ENCODE measurements at places on chromosomes 3 and 15. TPM values are rescaled to one million over a fixed set of nuclear protein-coding genes. Genes with fewer than 3 reads are reported as not detected.

Gene C15orf61
- total RNA-seq: 9.8 TPM

Gene HACD3
- total RNA-seq: 18.0 TPM

Gene PP2D1
- not detected for total RNA-seq

Gene GOLGA6L10
- 0.34 TPM for total RNA-seq

Gene TNFAIP8L3
- total RNA-seq: 3.5 TPM

All from left cardiac atrium (tissue), 4 donors.